ENCODE measurements at places on chromosomes 12 and 14.

DNA sequence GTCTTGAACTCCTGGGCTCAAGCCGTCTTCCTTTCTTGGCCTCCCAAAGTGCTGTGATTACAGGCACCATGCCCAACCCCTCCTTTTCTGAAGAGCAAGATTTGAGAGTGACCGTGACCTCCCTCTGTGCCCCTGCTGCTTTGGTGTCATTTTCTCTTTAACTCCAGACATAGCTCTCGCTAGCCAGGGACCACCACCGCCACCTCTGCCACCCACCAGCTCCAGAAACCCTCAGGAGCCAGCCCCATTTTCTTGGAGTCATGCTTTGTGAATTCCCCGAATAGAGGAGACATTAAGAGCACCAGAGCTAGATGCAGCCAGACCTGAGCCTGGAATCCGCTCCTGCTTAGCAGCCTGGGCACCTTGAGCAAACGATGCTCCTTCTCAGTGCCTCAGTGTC, 18.2 kb downstream of the SDSL start:
- DNase-seq, result no peak

GRCh38 chr12:106580671-106581508, 1.9 kb upstream of the RFX4 start:
- DNase-seq, result no peak

- DNase-seq, result no peak
Measured at GRCh38 chr12:88570103-88570502, 10.2 kb downstream of the KITLG start.

DNA sequence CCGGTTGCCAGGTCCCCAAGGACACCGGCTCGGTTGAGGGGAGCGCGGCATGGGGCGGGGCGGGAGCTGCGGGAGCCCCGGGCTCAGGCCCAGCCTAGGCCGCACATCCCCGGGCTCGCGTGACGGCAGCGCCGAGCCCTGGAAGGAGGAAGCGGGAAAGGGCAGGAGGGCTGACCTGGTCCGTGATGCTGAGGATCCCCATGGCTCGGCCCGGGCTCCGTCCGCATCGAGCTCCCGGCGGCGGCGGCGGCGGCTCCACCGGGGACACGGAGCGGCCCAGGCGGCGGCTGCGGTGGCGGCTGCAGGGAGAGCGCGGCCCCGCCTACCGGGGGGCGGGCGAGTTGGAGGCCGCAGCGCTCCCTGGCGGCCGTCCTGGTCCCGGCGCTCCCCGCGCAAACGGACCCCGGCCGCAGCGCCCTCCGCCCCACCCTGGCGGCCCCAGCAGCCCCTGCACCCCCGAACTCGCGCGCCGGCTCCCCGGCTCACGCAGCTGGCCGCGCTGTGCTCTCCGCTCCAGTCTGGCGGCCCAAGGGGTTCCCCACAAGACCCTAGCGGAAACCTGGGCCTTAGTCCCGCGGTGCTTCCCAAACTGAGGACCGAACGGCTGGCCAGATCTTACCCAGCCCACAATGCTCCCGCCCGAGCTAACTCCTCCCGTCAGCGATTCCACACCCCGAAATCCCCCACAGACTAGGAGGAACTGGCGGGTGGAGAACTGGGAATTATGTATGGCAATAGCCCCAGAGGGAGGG, at the start of gene ANKRD52:
Gene ANKRD52, minus strand, starts transcription at position 317 of the 752 bp plus-strand sequence. Its CDS starts 115 bp downstream, at position 202.
- DNase-seq, result peak; percentile 60

- no peak for DNase-seq
Measured at GRCh38 chr12:92900941-92901340, 28.2 kb downstream of the EEA1 start.
